ENCODE measurements at places on chromosomes 3 and 15.
A peak's percentile ranks its signal among the peaks of the same experiment; 100 is the strongest.

DNA sequence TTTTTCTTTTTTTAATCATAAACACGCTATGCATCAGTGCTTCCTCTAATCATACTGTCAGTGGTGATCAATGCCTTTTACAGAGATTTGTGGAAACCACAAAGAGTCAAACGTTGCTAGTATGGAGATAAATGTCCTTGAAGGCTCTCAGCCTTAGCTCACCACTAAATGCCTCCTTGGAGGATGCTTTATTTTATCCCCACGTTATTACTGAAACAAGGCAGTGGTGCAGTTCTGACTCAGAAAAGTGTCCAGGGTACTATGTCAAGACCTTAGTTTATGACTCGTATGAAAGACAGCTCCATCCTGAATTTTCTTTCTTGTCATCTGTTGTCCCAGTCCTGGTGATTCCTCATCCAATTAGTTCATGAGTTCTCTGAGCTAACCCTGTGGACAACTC lies 1146.7 kb downstream of the IGSF11 start:
- DNase-seq, result peak; percentile 12

GRCh38 chr3:57091521-57092273 lies 31.2 kb downstream of the SPATA12 start:
- DNase-seq, result no peak

- no peak for DNase-seq
These were observed 7.2 kb upstream of the CFAP161 start for GRCh38 chr15:81126892-81127291.

DNA sequence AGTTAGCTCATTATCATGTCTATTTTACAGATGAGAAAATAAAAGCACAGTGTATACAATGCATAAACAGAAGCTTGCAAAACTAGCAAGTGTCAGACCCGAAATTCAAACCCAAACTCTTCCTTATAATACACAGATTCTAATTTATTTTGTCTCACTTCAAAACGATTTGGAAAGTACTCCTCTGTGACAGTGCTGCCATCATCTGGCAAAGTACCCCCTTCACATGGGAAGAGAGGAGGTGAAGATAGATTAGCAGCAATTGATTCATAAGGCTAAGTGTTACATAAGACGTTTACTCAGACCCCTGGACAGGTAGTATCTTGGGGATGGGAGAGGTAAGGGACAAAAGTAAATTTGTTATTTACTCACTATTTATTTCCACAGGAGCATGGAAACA lies 744.0 kb upstream of the SGO1 start:
- DNase-seq, result no peak

DNA sequence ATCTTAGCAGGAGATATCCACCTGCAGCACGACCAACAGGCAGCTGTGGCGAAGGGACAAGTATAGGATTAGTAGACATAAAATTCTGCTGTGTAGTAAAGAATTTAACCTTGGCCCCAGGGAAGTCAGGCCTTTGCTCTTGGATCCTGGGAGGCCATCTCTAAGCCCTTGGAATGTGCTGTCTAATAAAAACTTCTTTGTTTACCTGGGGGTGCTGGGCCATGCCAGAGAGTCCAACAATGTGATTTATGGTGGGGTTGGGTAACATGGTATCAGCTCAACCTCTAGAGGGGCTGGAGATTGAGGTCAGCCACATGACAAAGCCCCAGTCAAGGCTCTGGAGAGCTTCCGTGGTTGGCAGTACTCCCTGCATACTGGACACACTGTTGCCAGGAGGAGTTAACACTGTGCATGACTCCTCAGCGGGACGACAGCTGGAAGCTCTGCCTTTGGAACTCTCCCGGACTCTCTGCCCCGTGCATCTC lies 52.4 kb downstream of the HEG1 start:
- DNase-seq, result peak; percentile 63

GRCh38 chr3:18111796-18112232 lies 313.3 kb downstream of the SATB1 start:
- DNase-seq, result no peak

DNA sequence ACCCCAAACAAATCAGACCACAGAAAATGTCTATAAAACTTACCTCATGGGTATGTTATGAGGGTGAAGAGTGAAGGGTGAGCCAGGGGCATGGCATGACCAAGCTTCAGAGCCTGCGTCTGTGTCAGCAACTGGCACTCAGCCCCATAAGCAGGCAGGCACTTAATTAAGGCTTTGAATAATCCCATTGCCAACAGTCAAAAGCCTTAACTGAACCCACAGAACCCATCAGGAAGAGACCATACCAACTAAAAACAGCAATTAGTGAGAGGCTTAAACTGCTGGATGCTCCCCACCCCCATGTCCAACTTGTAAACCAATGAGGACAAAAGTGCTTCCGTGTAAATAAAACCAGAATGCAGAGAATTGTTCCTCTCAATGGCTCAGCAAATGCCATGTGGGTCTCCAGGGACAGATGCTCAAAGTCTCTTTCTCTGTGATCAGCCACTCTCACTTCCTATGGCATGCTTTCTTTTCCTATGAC lies 126.0 kb downstream of the MYLK start:
- no peak for DNase-seq

DNA sequence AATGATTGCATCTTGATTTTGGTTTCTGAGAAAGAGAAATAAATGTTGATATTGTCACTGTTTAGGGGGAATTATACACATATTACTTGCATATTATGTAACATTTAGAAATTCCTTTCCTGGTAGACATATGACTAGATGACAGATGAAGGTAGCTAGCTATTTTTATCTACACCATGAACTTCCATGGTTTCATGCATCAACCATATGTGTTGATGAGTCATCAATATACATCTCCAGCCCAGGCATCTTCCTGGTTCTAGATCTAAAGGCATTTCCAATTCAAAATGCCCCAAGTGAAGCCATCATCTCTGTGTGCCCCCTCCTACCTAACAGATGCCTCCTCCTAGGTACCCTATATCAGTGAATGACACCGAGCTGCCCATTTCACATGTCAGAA lies 9.5 kb upstream of the ADAMTSL3 start:
- no peak for DNase-seq

GRCh38 chr3:170475092-170475685 lies 56.5 kb downstream of the CLDN11 start:
- no peak for DNase-seq

DNA sequence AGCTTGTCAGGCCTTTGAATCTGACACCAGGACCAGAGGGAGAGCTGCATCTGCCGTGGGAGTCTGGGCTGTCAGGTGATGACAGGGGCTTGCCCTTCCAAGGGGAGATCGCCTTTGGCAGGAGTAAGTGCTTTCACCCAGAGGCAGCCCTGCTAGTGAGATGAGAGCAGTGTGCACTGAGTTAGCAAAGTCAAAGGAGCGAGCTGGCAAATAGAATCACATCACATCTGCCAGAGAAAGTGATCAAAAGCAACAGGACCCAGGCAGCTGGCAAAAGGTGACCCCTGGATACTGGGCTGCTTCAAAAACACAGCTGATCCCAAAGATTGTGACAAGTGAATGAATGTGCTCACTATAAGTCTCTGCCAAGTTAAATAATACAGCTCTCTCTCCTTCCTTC lies 36.1 kb upstream of the PYDC2 start:
- no peak for DNase-seq

All from AG08396 (cell line).